ENCODE measurements at places on chromosomes 6 and 20. TPM values are rescaled to one million over a fixed set of nuclear protein-coding genes. Genes with fewer than 3 reads are reported as not detected.

Gene LHFPL5
- polyA plus RNA-seq, result not detected

Gene PTCRA
- polyA plus RNA-seq, result not detected

Gene NEDD9
- 9.6 TPM for polyA plus RNA-seq

Gene PACRG
- polyA plus RNA-seq, result 1.7 TPM

Gene FOXA2
- not detected for polyA plus RNA-seq

Gene CPNE5
- polyA plus RNA-seq, result 16.9 TPM

Gene SRMS
- polyA plus RNA-seq, result not detected

Gene MSH5
- 14.4 TPM for polyA plus RNA-seq

Gene RNASET2
- 21.6 TPM for polyA plus RNA-seq

Gene ADGRB3
- polyA plus RNA-seq, result 0.70 TPM

Gene OPRM1
- not detected for polyA plus RNA-seq

Gene DNAH8
- 0.49 TPM for polyA plus RNA-seq

Gene CGA
- polyA plus RNA-seq, result 0.54 TPM

Gene PKIG
- 57.2 TPM for polyA plus RNA-seq

Gene VIP
- 1.4 TPM for polyA plus RNA-seq

Gene PI16
- 17.2 TPM for polyA plus RNA-seq

Gene C4B
- 67.2 TPM for polyA plus RNA-seq

Gene CCM2L
- 6.8 TPM for polyA plus RNA-seq

Gene EBF4
- 6.9 TPM for polyA plus RNA-seq

Gene BPIFA3
- not detected for polyA plus RNA-seq

Gene SLC52A3
- 0.61 TPM for polyA plus RNA-seq

Gene SNAP25
- polyA plus RNA-seq, result 1.1 TPM

Gene MAS1
- polyA plus RNA-seq, result 0.25 TPM

Gene SOX18
- 19.6 TPM for polyA plus RNA-seq

Gene NOX3
- polyA plus RNA-seq, result not detected

Gene KCNK5
- 1.1 TPM for polyA plus RNA-seq

Gene CTAGE9
- not detected for polyA plus RNA-seq

Gene SMOC2
- 56.2 TPM for polyA plus RNA-seq

Gene FGD2
- polyA plus RNA-seq, result 5.7 TPM

Gene LKAAEAR1
- not detected for polyA plus RNA-seq

Gene HCRTR2
- not detected for polyA plus RNA-seq

Gene BTBD3
- 38.6 TPM for polyA plus RNA-seq

Gene PPP1R11
- 31.0 TPM for polyA plus RNA-seq
